ENCODE measurements at places on chromosomes 7 and 10.
A peak's percentile ranks its signal among the peaks of the same experiment; 100 is the strongest.

GRCh38 chr10:46311501-46311951 is 24.7 kb downstream of the ANTXRL start:
- DNase-seq, result no peak

DNA sequence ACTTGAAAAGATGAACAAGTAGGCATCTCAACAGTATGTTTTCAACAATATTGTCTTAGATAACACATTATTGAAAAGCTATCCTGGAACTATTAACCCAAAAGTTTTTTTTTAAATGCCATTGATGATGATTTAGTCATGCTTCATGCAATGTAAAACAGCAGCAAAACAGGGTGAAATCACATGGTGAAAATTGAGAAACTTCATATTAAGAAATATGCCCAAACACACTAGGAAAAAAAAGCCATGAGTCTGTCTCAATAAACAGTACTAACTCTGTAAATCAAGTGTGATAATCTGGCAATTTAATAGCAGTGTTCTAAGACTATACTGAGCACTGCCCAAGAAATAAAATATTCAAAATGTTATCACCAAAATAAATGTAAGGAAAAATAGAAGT is 613.1 kb downstream of the KCNMA1 start:
- DNase-seq, result no peak

DNA sequence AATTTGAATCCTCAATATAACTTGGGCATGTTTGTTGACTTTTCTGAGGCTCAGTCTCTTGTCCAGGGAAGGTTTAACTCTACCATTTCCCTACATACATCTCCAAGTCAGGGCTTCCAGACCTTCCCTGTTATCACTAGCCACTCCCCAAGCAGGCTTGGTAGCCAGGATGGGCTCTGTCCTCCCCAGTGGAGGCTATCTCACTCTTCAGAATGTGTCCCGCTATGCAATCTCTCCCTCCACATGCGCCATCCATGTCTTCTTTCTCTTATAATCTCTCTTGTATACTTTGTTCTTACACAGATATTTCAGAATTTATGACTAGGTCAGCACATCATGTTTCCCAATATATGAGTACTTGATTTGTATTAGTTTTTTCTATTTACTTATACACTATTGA is 310.4 kb downstream of the HGF start:
- DNase-seq, result no peak

- DNase-seq, result peak; percentile 8
Observed at GRCh38 chr10:34495938-34496337, 319.2 kb downstream of the PARD3 start.

- DNase-seq, result no peak
Observed at GRCh38 chr10:127892743-127893142, at the start of gene CLRN3. CLRN3 (minus strand) TSS chr10:127892941; CDS start chr10:127892784, 157 bp downstream.

- no peak for DNase-seq
Observed at GRCh38 chr7:80132594-80132993, 2.0 kb upstream of the GNAI1 start.

DNA sequence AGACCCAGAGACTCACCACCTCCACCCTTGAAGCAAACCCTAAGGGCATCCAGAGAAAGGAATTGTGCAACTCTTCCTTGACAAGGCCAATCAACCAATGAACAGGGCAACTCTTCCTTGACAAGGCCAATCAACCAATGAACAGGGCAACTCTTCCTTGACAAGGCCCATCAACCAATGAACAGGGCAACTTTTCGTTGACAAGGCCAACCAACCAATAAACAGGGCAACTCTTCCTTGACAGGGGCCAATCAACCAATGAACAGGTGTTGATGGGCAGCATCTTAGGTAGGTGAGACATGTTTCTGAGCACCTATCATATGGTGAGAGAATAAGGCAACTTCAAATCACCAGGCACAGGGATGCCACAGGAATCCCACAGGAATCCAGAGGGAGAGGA is 181.5 kb upstream of the RNF32 start:
- no peak for DNase-seq
